ENCODE measurements at places on chromosomes 13 and 19. TPM values are rescaled to one million over a fixed set of nuclear protein-coding genes. Genes with fewer than 3 reads are reported as not detected.

The GJB6 gene
- 3.5 TPM for total RNA-seq

The GPR12 gene
- not detected for total RNA-seq

The PCP2 gene
- 1.7 TPM for total RNA-seq

The NLRP9 gene
- total RNA-seq = not detected

The ZNF681 gene
- 1.7 TPM for total RNA-seq

The C19orf85 gene
- total RNA-seq = not detected

The HRC gene
- not detected for total RNA-seq

The RAB3D gene
- 1.4 TPM for total RNA-seq

The SLC7A10 gene
- total RNA-seq = not detected

The ZNF548 gene
- 79.1 TPM for total RNA-seq

The ZNF534 gene
- not detected for total RNA-seq

All from CD8-positive, alpha-beta T cell (primary cell).